ENCODE measurements at places on chromosomes 6 and 20. TPM values are rescaled to one million over a fixed set of nuclear protein-coding genes. Genes with fewer than 3 reads are reported as not detected.

DNA sequence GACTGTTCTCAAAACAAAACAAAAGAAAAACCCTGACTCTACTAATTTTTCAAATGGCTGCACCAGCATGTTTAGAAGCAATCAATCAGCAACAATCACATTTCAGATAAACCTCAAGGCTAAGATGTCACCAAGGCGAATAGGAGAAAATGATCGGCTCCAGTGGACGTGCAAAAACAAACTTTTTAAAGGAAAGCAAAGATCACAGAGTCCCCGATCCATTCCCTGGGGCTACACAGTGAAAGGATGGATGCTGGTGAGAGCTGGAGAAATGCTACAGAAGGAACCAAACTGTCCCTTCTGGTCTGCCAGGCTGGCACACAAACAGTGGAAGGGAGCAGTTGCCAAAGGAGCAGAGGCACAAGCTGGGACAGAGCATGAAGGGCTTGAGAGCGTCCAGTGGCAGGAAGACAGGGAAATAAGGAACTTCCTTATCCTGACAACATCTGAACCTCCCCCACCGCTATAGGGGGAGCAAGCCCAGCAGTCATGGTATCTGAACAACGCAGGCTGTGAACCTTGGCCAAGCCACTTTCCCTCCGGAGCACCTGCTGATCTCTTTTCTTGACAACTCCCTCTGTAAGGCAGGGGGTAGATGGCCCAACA, 73.7 kb upstream of the HIVEP1 start:
- no peaks in the 10 kb centered on the region for H3K36me3 ChIP-seq
- no peak for DNase-seq
- H3K4me3 ChIP-seq, result no peak overlapping the region

The TTI1 gene
- total RNA-seq, result 25.6 TPM

DNA sequence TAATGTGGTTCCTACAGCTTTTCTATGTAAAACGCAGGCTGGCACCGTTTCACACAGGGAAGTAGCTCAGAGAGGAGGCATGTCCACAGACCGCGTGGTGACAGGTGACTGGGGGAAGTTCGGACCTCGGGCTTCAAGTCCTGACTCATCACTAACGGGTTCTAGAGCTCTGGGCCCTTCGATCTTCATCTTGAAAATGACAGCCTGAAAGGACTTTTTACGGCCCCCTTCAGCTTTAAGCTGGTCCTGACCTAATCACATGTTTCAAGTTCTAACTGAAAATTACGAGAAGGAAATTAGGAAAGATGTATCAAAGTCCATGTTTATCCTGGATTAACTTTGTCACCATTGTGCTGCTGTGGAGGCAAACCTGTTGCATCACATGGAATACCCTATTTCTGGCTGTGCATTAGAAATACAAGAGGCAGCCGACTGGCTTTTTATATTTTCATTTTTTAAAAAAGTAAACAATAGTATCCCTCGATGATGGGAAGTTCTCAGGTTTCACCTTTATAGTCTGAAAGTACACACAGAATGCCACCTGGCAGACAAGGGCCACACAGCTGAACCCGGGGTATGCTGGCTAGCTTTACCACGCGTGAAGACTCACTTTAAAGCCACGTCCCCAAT, 2.0 kb downstream of the MAN1A1 start:
- H3K27ac ChIP-seq, result peak overlapping the region; percentile 84
- H3K4me3 ChIP-seq, result peak overlapping the region; percentile 84
- no peaks in the 10 kb centered on the region for H3K27me3 ChIP-seq
- no peak for DNase-seq
- H3K36me3 ChIP-seq, result no peaks in the 10 kb centered on the region
- H3K4me1 ChIP-seq, result peaks cover 3% of the 10 kb centered on the region

- H3K4me3 ChIP-seq, result no peak overlapping the region
- no peaks in the 10 kb centered on the region for H3K36me3 ChIP-seq
- H3K27ac ChIP-seq, result no peak overlapping the region
- no peaks in the 10 kb centered on the region for H3K27me3 ChIP-seq
- no peak for DNase-seq
Measured at GRCh38 chr6:169642455-169642854, 59.4 kb downstream of the WDR27 start.

Data from GM12878 (cell line).